Activated CD8-positive, alpha-beta memory T cell treated with anti-CD3 and anti-CD28 coated beads for 48 hours (primary cell): ENCODE measurements at places on chromosomes 16 and 17.

DNA sequence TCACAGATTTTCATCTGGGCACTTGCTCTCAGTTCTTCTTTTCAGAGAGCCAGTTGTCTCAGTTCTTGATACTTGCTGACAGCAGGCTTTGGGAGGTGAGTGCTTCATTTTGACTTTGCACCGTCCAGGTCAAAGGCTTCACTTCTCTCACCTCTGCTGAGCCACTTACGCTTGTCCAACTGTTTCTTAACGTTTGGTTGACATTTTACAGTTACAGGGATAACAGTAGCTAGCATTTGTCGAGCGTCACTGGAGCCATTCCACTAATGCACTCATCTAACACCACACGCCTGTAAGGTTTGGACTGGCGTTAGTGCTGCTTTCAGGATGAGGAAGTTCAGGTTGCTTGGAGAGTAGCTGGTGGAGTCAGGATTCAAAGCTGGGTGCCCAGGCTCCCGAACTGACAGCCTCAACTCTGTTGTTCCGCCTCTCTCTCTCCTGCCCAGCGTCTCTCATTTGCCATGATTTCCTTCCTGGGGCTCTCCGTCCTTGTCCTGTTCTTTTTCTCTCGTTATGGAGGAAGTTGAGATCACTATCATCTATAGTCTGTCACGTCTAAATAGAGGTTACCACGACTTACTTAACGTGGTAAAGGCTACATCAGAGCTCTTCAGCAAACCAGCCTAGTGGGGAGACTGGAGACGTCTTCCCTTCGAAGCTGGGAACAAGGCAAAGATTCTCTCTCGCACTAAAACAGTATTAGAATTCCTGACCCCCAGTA is 220.8 kb downstream of the RPTOR start:
- no peak for DNase-seq

- no peak for DNase-seq
Measured at GRCh38 chr16:67246756-67247191, 507 bp downstream of the FHOD1 start.

GRCh38 chr16:55839115-55839514 is 6.2 kb upstream of the CES1 start:
- no peak for DNase-seq

DNA sequence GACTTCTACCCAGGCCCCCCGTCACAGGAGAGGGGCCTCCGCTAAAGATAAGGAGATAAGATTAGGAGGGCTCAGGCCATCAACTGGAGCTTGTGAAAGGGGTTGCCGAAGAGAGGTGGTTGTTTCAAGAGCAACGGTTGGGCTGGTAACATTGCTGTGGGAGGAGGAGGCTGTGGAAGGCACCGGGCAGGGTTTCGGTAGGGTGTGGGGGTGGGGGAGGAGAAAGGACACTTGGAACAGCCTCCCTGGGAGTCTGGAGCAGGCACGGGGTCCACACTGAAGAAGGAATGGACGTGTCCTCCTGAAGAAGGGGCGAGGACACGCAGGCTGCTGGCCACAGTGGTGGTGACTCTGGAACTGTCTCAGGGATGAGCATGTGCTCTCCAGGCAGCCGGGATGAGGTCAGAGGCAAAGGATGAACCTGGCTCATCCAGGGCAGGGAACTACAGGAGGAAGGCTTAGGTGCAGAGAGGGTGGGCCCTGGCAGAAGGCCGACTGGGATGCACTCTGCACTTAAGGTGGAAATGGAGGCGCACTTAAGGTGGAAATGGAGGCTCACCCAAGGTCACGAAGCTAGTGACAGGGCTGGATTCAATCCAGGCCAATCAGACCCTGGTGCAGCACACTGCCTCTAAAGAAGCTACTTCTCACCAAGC is 1.2 kb upstream of the EPX start:
- DNase-seq = no peak

- no peak for DNase-seq
Measured at GRCh38 chr16:57688487-57688986, 6.1 kb upstream of the DRC7 start.
